Foreskin keratinocyte (primary cell): ENCODE measurements at places on chromosomes 16 and 17. TPM values are rescaled to one million over a fixed set of nuclear protein-coding genes. Genes with fewer than 3 reads are reported as not detected.

The ARHGDIG gene
- polyA plus RNA-seq = not detected in 2 replicates

The SMIM36 gene
- not detected in 2 replicates for polyA plus RNA-seq

GRCh38 chr17:39461926-39462569 is 762 bp downstream of the CDK12 start:
- DNase-seq = no peak

The CDK5R1 gene
- 4.5 and 4.9 TPM in 2 replicates for polyA plus RNA-seq

DNA sequence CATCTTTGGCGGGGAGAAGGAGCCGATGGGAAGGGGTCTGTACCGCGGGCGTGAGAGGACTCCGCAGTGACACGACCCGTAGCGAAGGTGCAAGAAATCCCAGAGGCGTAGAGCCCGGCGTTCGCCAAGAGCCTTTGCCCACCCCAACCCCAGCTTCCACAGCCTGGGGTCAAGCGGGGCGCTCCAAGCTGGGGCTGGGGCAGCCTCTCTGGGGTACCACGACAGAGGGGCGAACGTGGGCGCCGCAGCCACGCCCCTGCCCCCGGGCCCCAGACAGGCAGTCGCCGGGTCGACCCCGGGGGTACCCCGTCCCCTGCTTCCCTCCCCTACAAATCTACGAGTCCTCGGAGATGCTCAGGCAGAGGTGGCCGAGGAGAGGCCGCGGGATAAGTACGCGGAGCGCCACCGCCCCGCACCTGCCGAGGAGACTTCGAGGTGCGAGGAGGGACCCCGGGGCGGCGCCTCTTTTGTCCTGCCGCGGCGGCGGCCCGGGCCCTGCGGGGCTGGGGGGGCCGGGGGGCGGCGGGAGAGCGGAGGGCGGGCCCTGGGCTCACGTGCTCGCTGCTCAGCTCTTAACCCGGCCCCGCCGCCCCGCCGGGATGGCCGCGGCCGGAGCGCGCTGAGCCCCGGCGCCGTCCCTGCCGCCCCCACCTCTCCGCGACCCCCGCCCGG is at the start of gene ADAM11:
TSS of gene ADAM11 (plus strand) at position 575 of the 672 bp plus-strand sequence. CDS start 212 bp downstream, outside the sequence.
- DNase-seq = no peak

DNA sequence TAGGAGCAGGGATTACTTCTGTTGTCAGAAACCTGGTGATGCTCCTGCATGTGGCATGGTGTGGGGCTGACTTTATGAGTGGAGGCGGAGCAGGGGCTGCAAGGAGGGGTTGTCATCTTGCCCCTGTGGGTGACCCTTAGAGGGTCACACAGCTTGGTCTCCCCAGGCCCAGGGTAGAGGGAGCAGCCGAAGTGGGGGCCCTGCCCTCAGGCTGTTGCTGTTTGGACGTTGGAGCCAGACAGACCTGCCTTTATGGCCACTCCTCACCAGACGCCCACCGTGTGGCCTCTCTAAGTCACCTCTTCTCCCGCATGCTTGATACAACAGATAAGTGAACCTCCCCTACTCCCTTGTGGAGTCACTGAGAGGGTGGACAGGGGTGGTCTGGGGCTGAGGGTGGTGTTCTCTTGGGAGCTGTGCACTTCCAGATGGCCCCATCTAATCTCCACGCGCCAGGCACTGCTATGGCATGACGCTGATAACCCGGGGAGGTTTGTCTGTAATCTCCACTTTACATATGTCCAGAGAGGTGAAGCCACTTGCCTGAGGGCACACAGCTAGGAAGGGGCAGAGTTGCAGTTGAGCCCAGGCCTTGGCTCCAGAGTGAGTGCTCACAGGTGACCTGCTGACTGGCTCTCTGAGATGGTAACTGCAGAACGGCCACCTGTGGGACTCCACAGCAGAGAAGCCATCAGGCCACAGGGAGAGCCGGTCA is 10.0 kb downstream of the MAP2K3 start:
- no peak for DNase-seq

The HES7 gene
- 2.6 and 2.8 TPM in 2 replicates for polyA plus RNA-seq

DNA sequence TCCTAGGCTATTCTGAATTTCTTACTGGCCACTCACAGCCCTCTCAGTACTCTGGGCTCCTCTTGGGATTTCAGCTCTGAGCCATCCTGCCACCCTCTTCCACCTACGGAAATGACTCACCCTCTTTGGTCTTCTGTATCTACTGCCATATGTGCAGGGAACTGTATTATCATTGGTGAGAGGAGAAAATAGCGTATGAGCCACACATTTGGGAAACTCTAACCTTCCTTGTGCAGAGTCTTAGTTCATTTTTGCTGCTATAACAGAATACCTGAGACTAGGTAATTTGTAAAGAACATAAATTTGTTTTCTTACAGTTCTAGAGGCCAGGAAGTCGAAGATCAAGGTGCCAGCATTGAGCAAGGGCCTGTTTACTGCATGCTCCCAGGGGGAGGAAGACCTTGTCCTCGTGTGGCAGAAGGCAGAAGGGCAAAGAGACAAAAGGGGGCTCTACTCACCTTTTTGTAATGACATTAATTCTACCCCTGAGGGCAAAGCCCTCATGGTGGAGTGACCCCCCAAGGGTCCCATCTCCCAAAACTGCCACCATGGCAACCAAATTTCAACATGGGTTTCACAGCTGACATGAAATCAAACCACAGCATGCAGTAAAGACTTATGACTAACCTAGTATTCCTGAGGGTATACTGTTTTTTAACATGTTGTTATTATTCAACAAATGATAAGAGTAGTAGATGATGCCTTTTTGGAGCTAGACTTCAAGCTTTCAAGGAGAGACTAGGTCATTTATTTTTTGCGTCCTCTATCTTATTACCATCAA is 191.8 kb downstream of the PRKCA start:
- peak; percentile 90 for DNase-seq

GRCh38 chr16:8572919-8573724 is 17.2 kb downstream of the TMEM114 start:
- no peak for DNase-seq

GRCh38 chr17:57249520-57249919 is 6.8 kb upstream of the MSI2 start:
- no peak for DNase-seq

- no peak for DNase-seq
Measured at GRCh38 chr17:65204001-65204400, 66.8 kb downstream of the RGS9 start.

- DNase-seq = no peak
Measured at GRCh38 chr17:75544250-75544649, 18.8 kb downstream of the LLGL2 start.

GRCh38 chr16:87226926-87227295 is 90.3 kb downstream of the C16orf95 start:
- no peak for DNase-seq

The FNDC8 gene
- polyA plus RNA-seq = not detected in 2 replicates

DNA sequence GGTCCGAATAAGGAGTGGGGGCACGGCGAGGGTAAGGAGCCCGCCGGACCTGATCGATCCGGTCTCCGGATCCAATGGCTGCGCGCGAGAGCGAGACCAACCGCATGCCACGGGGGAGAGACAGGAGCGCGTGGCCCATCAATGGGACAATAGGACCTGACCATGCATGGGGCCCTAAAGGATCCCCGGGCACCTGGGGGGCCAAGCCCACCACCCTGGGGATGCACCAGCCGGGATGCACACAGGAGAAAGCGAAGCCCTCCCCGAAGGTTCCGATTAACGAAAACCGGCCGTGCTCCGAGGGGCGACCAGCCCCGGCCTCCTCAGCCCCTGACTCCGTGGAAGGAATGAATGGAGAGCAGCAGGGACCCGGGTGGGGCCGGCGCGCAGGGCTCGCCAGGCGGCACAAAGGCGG is 525 bp downstream of the JPT1 start:
- peak; percentile 9 for DNase-seq

DNA sequence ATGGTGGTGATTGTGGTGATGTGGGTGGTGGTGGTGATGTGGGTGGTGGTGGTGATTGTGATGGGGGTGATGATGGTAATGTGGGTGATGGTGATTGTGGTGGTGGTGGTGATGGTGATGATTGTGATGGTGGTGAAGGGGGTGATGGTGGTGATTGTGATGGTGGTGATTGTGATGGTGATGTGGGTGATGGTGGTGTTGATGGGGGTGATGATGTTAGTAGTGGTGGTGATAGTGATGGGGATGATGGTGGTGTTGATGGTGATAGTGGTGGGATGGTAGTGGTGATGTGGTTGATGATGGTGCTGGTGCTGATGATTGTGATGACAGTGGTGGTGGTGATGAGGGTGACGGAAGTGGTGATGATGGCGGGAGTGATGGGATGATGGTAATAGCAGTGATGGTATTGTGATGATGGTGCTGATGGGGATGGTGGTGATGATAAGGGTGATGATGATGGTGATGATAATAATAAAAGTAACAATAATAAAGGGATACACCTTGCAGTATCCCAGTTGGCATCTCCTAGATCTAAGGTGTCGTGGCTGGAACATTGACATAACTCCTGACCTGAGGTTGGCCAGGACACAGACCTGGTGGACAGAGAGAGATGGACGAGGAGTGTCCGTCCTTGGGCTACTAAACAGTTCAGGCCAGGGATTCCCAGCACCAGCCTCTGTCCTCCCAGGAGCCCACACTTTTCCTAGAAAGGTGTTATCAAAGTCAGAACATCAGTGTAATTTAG is 344.5 kb downstream of the SEC14L1 start:
- DNase-seq = no peak

GRCh38 chr16:22075043-22075757 is 17.1 kb upstream of the VWA3A start:
- peak; percentile 45 for DNase-seq

GRCh38 chr17:44829523-44830358 is at the start of gene GJC1:
Gene GJC1, minus strand, starts transcription at chr17:44830287. Its CDS starts 24,470 bp downstream, at chr17:44805817.
- DNase-seq = no peak

The CCL8 gene
- not detected in 2 replicates for polyA plus RNA-seq

The KRTAP4-1 gene
- not detected in 2 replicates for polyA plus RNA-seq

- no peak for DNase-seq
Measured at GRCh38 chr16:6947291-6947690, 385.4 kb upstream of the RBFOX1 start.

The DLX4 gene
- 0.19 and 0.23 TPM in 2 replicates for polyA plus RNA-seq

DNA sequence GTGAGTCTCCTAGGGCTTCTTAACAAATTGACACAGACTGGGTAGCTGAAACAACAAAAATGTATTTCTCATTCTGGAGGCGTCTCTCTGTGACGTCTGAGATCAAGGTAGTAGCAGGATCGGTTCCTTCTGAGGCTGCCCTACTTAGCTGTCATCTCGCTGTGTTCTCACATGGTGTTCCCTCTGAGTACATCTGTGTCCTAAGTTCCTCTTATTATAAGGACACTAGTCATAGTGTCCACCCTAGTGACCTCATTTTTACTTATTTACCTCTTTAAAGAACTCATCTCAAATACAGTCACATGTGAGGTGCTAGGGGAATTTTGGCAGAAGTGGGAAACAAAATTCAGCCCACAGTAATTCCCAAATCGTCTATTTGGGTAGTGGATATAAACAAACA is 529.1 kb downstream of the NPIPA7 start:
- no peak for DNase-seq

The CDH3 gene
- 357 and 445 TPM in 2 replicates for polyA plus RNA-seq

The HAP1 gene
- polyA plus RNA-seq = 0.45 and 0.77 TPM in 2 replicates

The MYOCD gene
- polyA plus RNA-seq = under 0.01 TPM in 1 of 2 replicates, not detected in the other

DNA sequence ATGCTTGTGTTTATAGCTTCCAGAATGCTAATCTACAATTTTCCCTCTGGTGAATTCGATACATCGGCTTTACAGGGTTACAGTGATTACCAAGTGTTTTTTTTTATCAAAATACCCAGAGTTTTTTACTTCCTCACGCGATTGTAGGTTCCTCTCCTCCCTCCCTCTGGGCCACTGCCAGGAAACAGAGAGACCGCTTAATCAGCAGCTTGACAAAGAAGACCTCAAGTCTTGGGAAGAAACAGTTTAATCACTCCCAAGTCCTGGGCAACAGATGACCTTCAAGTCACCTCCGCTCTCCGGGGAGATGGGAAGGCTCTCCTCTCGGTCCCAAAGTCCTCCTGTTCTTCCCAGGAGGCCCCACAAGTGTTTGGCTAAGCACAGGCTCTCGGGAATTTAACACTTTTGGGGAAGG is 23.5 kb downstream of the SMTNL2 start:
- no peak for DNase-seq

The ABCA6 gene
- not detected in 2 replicates for polyA plus RNA-seq

GRCh38 chr17:1785930-1786329 is 24.1 kb downstream of the SERPINF1 start:
- no peak for DNase-seq

- no peak for DNase-seq
Measured at GRCh38 chr16:21033704-21034103, 116.9 kb downstream of the DNAH3 start.

The KRT13 gene
- polyA plus RNA-seq = 0.77 and 0.88 TPM in 2 replicates

- peak; percentile 15 for DNase-seq
Measured at GRCh38 chr17:78441271-78441971, 63.0 kb downstream of the PGS1 start.

- DNase-seq = no peak
Measured at GRCh38 chr17:77213778-77214132, 73.0 kb downstream of the SEC14L1 start.

GRCh38 chr17:54007855-54008254 is 185.1 kb downstream of the KIF2B start:
- no peak for DNase-seq

- DNase-seq = no peak
Measured at GRCh38 chr16:51172368-51172767, 21.3 kb upstream of the SALL1 start.

- no peak for DNase-seq
Measured at GRCh38 chr16:66475232-66475631, 48.1 kb downstream of the BEAN1 start.

DNA sequence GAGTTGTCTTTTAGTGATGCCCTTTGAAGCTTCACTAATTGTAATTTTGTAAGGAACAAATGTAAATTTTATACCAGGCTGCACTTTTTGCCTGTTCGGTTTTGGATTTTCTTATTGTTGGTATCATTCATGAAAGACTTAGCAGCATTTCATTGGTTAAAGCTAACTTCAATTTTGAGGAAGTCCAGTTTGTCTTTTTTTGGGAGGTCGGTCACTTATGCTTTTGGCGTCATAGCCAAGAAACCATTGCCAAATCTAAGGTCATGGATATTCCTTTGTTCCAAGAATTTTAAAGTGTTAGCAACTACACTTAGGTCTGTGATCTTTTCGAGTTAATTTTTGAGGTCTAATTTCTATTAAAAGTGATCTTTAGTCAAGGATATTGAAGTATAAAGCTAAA is 77.1 kb downstream of the PRKCA start:
- no peak for DNase-seq

- no peak for DNase-seq
Measured at GRCh38 chr17:78197147-78197832, 10.1 kb downstream of the AFMID start.

The SLC12A3 gene
- polyA plus RNA-seq = 0.03 TPM in 1 of 2 replicates, not detected in the other

DNA sequence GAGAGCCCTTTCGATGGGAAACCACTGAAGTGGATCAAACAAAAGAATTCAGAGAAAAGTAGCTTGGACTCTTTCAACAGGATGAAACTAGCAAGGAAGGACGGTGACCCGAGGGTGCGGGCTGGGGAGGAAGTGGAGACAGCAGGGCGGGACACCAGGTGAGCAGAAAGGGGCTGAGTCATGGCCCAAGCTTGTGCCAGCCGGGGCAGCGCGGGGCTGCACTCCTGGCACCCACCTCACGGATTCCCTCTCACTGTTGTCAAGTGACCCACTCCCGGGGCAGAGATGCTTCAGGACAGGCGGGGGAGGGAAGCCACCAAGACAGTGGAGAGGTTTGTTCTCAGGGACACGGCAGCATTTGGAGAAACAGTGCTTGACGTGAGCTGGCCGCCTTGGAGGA is 10.7 kb upstream of the RNF222 start:
- DNase-seq = peak; percentile 62
